ENCODE measurements at places on chromosomes 7 and 10.

- DNase-seq, result no peak
Observed at GRCh38 chr7:50359995-50360925, 55.7 kb downstream of the IKZF1 start.

DNA sequence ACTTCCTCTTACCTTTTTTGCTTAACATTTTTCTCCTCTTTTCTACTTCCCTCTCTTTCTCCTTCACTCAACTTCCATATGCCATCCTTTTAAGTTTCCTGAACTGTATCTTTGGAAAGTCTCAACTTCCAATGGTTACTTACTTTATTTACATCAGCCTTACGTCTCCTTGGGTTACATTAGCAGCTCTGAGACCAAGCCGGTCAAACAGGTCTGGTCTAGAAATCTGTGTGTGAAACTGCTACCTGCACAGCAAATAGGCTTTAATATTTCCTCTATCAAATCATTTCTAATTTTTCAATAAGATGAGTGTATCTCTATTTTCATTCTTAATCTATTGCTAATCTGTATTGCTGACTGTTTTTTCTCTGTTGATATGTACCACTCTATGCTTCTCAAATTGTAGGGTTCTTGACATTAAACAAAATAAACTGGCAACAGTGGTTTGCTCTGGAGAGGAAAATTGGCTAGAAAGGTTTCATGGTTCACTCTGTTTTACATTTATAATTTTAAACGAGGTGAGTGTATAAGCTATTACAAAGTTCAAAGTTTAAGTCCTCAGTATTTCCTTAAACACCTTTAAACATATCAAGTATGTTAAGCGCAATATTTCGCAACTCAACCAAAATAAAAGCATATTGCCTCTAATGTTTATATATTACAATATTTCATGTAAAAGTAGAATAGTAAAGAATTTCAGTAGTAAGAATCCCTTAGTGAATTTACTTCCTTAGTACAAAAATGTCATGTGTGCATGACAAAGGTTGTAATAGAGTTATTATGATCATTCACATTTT is 3.6 kb upstream of the SEMA3C start:
- DNase-seq, result no peak

GRCh38 chr10:637221-637620 is 52.2 kb downstream of the DIP2C start:
- DNase-seq, result no peak

GRCh38 chr7:12623885-12624498 is 53.5 kb downstream of the SCIN start:
- no peak for DNase-seq

DNA sequence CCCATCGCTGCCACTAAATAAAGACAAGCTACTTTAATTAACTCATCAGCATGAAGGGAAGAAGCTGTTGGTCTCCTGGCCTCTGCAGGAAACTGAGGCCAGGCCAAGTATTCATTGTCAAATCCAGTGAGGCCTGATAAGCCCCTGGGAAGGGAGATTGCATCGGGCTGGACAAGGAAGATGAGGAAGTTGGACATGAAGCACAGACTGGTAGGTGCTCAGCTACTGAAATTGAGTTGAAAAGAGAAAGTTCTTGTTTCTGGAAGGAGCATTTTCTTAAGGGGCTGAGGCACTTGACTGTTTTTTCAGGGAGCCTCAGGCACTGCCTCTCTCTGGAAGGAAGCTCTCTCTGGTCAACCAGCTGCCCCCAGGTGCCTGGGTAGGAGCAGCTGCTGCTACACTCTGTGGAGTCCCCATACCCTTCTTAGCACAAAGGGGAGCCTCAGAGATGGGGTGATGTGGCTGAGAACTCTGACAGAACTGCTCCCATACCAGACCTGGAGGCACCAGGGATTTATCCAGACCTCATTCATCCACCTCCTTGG is 90.3 kb upstream of the IKZF1 start:
- DNase-seq, result no peak

DNA sequence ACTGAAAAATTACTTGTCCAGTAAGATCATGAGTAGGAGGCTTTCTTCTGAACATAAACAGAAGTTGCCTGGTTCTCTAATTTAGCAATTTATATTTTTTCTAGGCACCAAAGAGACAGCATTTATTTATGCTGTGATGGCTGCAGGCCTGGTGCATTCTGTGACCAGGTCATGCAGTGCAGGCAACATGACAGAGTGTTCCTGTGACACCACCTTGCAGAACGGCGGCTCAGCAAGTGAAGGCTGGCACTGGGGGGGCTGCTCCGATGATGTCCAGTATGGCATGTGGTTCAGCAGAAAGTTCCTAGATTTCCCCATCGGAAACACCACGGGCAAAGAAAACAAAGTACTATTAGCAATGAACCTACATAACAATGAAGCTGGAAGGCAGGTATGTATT is 2.8 kb downstream of the WNT16 start:
- DNase-seq, result no peak

DNA sequence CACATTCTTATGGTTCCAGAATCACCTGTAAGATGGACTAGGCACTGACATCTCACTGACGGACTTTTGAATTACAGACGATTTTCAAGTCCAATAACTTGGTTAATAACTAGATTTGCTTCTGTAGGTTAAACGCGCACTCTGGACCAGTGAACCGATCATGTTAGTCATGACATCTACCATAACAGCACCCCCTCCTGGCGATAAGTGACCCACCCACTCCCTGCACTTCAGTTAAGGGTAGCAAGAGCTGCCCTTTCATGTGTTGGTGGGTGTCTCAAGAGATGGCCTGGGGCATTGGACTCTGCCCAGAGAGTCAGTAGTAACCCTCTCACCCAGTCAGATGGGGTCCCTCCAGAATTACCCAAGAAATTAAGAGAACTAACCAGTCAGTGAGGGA is 12.9 kb downstream of the GRM8 start:
- no peak for DNase-seq

DNA sequence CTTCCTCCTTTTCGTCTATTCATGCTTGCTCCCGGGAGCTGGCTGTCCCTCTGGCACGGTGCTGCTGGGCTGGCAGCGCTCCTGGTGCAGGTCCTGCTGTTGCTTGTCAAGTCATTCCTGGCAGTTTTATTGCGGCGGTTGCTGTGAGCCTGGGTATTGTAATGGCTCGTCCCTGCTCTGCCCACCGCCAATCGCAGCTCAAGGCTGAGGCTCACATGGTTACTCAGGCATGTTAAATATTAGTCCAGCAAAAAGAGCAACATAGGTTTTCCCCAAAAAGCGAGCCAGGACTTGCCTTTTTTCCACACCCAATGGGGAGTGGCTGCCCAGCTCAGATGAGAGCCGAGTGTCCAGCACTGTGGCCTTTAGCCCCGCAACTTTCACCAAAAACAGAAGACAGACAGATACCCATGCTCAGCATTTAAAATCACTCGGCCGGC is 492.9 kb upstream of the FOXK1 start:
- no peak for DNase-seq

GRCh38 chr7:45081670-45081974 is 7.1 kb downstream of the NACAD start:
- DNase-seq, result no peak
